ENCODE measurements at places on chromosomes 11 and 22. TPM values are rescaled to one million over a fixed set of nuclear protein-coding genes. Genes with fewer than 3 reads are reported as not detected.

GLB1L3 gene
- 0.08 TPM for polyA plus RNA-seq

NDUFS8 gene
- polyA plus RNA-seq = 131 TPM

GLB1L2 gene
- polyA plus RNA-seq = 2.4 TPM

TCN1 gene
- 10.9 TPM for polyA plus RNA-seq

EIF3D gene
- polyA plus RNA-seq = 129 TPM

DENND5A gene
- 6.9 TPM for polyA plus RNA-seq

SSH3 gene
- 55.6 TPM for polyA plus RNA-seq

FOLR2 gene
- polyA plus RNA-seq = 1.1 TPM

KRTAP5-7 gene
- 0.20 TPM for polyA plus RNA-seq

LRP4 gene
- 2.6 TPM for polyA plus RNA-seq

OR51I1 gene
- not detected for polyA plus RNA-seq

PLAAT5 gene
- polyA plus RNA-seq = 0.36 TPM

RIMBP3B gene
- 0.01 TPM for polyA plus RNA-seq

DGCR6 gene
- polyA plus RNA-seq = 0.57 TPM

OR5A1 gene
- not detected for polyA plus RNA-seq

CD3G gene
- 0.24 TPM for polyA plus RNA-seq

GUCY1A2 gene
- polyA plus RNA-seq = 0.04 TPM

BIRC3 gene
- polyA plus RNA-seq = 2.2 TPM

CTSC gene
- polyA plus RNA-seq = 33.8 TPM

FGF4 gene
- polyA plus RNA-seq = not detected

LRRC74B gene
- 0.08 TPM for polyA plus RNA-seq

POU2AF2 gene
- polyA plus RNA-seq = not detected

TTC28 gene
- polyA plus RNA-seq = 1.4 TPM

YPEL4 gene
- 0.39 TPM for polyA plus RNA-seq

OR5A2 gene
- not detected for polyA plus RNA-seq

EPS8L2 gene
- 440 TPM for polyA plus RNA-seq

FGF19 gene
- polyA plus RNA-seq = not detected

IL18BP gene
- polyA plus RNA-seq = 4.6 TPM

CNTN5 gene
- not detected for polyA plus RNA-seq

DRICH1 gene
- polyA plus RNA-seq = 0.15 TPM

IL17REL gene
- not detected for polyA plus RNA-seq

CYP2D6 gene
- polyA plus RNA-seq = 6.3 TPM

GGT1 gene
- polyA plus RNA-seq = 3.9 TPM

NRXN2 gene
- 0.44 TPM for polyA plus RNA-seq
